ENCODE measurements at places on chromosomes 7 and 10.

- no peak for DNase-seq
Observed at GRCh38 chr10:127146661-127147060, 49.7 kb downstream of the INSYN2A start.

DNA sequence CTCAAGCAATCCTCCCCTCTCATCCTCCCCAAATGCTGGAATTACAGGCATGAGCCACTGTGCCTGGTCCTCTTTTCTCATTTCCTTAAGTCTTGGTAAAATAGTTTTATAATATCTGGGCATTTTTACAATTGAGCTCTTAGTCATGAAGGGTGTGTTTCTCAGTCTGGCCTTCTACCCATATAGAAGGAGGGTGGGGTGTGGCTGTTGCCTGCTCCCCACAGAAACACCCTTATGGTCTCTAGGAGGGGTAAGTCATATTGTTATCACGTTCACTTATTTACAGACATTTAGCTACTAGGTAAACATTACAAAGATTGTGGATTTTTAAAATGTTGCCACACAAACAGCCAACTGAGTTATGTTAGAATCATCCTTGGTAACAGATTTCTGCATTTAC, 6.7 kb upstream of the OTUD1 start:
- no peak for DNase-seq

GRCh38 chr10:33164060-33164709, 170.3 kb downstream of the NRP1 start:
- no peak for DNase-seq

DNA sequence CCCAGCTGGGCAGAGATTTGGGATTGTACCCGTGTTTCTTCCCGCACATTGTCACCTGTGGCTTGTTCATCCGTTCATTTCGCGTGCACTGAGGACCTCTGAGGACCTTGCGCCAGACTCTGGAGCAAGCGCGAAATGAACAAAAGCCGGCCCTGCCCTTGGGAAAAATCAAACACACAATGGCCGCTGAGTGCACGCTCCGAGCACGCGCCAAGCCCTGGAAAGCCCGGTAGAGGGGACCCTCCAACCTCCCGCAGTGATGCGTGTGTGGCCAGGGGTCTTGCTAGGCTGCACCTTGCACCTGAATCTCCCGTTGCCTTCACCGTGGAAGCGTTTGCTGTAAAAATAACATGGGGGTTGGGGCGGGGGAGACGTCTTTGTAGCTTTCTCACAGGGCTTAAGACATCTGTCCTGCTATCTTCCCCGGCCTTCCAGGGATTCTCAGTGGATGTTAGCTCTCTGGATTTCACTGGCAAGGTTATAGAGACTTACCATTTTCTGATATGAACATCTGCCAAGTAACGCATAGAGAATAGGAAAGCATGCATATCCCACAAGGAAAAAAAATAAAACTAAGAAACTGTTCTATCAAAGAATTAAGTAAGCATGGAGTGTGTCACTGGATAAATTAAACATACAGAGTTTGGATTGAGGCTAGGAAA, 37.3 kb downstream of the ZNF777 start:
- no peak for DNase-seq

DNA sequence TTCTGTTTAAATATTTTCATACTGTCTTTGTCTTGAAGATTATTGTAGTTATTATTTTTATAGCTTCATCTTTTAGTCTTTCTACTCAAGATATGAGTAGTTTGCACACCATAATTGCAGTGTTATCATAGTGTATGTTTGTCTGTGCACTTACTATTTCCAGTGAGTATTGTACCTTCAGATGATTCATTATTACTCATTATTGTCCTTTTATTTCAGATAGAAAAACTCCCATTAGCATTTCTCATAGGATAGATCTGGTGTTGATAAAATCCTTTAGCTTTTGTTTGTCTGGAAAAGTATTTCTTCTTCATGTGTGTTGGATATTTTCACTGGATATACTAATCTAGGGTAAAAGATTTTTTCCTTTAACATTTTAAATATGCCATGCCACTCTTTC, 646.2 kb upstream of the GRM3 start:
- no peak for DNase-seq

DNA sequence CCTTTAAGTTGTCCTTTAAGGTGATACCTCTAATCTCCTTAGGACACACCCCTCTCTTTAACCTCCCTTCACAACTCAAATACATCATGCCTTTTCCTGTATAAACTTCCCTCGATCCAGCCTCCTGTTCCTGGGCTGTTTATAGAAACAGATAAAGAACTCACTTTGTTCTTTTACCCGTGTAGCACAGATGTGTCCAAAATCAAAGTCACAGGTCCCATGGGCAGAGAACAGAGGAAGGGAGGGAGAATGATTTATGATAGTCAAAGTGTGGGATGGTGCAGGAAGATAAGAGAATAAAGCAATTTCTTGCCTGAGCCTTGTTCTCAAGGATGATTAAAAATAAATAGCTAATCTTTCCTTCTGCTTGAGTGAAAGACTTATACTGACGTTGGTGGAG, 50.3 kb upstream of the CABCOCO1 start:
- DNase-seq = no peak

DNA sequence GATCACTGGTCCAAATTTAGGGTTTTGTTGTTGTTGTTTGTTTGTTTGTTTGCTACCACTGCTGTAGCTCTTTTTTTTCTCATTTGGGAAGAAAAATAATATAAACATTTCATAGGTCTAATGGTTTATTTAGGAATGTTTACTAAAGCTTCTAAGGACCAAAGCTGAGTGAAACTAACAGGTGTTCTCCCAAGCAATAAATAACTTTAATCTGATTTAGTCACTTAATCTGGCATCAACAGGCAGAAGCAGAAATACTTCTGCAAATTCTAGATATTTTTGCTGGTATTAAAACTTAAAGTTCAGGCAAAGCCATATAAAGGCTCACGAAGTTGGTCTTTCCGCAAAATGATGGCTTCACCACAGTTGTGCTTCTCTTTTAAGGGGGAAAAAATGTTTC, 144.5 kb upstream of the YAE1 start:
- DNase-seq = no peak

GRCh38 chr7:73606801-73607691, 17.3 kb downstream of the MLXIPL start:
- peak; percentile 38 for DNase-seq

DNA sequence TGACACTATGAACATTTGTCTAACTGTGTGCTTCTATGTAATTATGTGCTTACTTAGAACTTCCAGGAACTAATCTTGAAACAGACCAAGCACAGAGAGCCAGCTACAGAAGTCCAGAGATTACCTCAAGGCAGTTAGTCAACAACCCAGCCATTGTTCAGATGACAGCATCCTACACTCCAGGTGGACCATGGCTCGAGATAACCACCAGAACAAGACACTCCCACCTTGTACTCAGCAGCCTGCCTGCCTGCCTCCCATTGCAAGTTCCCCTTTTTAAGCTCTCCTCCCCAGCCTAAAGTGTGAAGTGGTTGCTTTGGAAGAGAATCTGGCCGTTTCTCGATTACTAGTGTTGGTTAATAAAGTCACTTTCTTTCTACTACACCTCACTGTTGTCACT, 1080.6 kb upstream of the LRRN3 start:
- no peak for DNase-seq

DNA sequence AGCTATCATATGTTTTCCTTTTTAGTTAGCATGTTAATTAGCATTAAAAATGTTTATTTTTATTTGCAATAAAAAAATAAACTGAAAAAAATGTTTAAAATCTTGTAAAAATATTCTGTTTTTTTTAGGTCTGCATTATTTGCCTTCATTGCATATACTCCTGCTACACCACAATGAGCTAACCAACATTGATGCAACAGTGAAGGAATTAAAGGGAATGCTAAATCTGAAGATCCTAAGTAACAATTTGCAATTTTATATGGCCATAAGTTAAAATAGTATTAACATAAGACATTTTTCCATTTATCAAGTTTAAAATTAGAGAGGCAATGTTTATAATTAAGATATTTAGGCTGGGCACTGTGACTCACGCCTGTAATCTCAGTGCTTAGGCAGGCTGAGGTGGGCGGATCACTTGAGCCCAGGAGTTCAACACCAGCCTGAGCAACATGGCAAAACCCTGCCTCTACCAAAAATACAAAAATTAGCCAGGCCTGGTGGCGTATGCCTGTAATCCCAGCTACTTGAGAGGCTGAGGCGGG, 32.2 kb downstream of the LRRC72 start:
- DNase-seq = no peak

DNA sequence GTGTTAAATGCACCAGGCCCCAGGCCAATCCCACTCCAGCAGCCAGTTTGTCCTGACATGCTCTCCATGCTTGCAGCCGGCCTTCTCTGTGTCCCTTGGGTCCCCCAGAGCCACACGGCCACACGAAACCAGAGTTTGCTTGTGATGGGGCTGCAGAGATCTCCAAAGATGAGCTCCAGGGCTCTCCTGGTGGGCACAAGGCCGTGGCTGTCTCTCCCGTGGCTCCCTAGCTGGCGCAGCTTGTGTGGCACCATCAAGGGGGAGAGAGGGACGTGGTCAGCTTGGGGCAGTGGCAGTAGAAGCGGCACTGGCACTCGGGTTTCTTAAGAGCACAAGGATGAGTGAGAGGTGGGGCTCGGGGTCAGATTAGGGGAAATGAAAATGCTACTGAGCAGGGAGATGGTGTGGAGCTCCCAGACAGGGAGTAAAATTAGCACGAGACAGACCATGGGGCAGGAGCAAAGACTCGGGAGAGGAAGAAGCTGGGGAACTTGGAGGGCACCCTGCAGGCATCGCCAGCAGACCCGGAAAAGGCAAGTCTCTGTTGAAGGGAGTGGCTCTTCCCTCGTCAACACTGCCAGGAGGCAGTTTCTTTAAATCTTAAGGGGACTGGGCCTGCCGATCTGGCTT, 572.5 kb upstream of the FOXK1 start:
- DNase-seq = no peak

- no peak for DNase-seq
Observed at GRCh38 chr10:20017961-20018360, 201.7 kb downstream of the PLXDC2 start.

DNA sequence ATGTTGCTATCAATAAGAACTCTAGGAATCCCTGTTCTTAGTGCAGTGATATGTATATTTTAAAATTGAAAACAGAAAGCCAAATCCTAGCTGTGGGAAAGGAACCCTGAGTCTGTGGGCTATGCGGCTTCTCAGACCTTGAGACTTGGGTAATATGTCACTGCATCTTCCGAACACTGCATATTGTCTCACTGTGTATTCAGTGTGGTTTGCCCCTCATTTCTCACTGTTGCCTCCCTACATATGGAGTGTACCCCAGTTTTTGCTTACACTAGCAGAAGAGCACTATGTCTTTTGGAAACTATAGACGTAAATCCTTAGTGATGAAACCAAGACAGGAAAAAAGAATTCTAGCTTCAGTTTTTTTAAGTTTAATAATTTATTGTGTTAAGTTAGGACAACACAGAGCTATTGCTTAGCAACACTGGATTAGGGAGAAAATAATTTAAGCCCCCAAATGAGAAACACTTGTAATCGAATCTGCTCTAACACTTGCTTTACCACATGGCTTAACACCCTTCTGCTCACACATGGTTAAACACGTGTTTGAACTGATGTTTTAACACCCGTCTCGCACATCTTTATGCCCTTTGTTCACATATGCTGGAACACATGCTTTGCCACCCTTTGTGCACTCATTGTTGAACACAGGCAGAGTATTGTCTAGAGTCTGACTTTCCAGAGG, 251.3 kb downstream of the VTI1A start:
- DNase-seq = no peak
